ENCODE measurements at places on chromosomes 3 and 15.
A peak's percentile ranks its signal among the peaks of the same experiment; 100 is the strongest.

DNA sequence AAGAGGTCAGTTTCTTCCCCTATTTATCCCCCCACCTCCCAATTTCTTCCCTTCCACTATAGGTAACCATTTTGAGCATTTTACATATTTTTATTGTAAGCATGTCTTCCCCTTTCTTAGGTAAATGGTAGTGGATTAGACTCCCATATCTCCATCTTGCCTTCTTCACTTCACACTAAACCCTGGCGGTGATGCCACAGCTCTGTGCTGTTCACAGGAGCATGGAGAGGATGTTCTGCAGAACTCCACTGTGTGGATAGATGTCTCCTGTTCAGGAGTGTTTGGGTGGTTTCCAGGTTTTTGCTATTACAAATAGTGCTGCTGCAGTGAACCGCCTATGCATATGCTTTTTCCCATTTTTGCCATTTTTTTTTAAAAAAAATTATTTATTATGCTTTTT, 182.7 kb downstream of the NSMCE3 start:
- no peak for DNase-seq

DNA sequence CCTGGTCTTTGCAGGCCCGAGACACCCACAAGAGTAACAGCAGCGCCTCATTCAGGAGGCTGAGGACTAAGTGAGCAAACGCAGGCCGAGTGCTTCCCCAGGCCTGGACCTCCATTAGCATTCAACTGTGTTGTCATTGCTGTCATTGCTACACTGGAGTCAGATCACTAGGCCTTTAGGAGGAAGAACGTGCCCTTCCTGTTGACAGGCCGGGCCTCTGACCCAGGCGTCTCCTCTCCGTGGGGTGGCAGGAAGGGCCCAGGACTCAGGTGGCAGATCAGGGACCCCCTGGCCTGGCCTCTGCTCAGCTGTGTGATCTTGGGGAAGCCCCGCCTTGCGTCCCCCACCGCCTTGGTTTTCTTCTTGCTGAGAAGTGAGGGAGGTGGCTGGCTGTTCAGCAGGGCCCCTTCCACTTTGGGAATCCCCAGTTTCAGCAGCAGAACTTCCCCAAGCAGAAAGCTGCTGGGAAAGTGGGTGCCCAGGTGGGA, 19.1 kb downstream of the ZDHHC19 start:
- DNase-seq, result peak; percentile 47

- no peak for DNase-seq
These were observed 46.9 kb upstream of the FGD5 start for GRCh38 chr3:14771593-14772497.

DNA sequence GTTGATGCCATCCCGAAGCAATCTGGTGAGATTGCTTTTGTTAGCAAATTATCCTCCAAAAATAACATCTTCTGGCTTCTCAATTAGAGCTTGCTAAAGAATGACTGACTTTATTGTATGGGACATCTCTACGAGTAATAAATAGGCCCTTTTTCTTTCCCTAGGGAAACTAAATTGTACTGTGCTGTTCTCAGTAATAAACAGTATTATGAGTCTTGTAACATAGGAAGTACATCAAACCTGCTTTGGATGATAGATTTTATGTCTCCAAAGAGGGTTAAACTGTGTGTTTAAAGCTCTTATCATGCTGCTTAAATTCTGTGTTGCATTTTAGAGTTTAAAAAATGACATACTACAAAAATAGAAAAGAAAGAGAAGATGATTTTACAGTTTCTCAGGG, 153.4 kb upstream of the THRB start:
- DNase-seq, result no peak

- DNase-seq, result peak; percentile 5
These were observed 179.7 kb upstream of the LPP start for GRCh38 chr3:187973977-187974870.

- DNase-seq, result no peak
These were observed 162.4 kb downstream of the PLCL2 start for GRCh38 chr3:17047162-17047561.

DNA sequence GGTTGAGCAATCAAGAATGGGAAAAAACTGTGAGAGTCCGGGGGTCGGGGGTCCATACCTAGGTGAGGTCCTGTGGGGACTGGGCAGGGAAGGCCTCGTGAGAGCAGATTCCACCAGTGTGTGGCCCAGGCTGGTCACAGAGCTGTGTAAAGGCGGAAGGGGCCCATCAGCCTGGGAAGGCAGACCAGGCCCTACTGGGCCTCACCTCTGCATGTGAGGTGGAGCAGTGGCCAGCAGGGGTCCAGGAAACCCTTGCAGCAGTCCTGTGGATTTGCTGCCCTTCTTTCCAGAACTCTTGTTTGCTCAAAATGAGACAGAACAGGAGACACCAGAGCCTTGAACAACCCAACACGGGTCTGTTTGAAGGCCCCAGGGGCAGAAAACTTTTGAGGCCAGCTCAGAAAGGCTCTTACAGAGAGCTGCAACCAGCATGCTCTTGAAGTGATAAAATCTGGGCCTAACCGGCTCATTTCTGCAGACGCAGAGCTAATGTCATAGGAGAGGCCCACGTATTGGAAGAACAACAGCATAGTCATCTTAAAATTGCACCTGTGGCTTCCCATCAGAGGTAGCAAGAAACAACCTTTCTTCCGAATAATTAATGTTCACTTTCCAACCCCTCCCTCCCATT, 30.3 kb upstream of the HHATL start:
- DNase-seq, result no peak

GRCh38 chr3:169907476-169907875, 3.9 kb upstream of the SAMD7 start:
- DNase-seq, result no peak

GRCh38 chr15:38208206-38208605, 44.4 kb upstream of the SPRED1 start:
- no peak for DNase-seq

DNA sequence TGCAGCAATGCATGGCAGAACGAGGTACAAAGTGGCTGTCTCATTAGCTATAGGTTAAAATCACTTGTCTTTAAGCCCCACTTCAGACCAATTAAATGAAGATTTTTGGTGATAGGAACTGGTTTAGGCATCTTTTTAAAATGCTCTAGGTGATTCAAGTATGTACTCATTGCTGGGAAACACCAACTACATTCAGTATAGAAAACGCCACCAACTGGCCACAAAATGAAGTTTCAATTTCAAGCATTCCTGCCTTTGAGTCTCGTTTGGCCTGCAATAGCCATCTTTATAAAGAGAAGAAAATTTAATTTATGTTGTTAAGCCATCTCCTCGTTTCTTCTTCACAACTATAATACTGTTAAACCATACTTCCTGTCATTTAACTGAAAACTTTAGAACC, 587.9 kb downstream of the GBE1 start:
- no peak for DNase-seq

DNA sequence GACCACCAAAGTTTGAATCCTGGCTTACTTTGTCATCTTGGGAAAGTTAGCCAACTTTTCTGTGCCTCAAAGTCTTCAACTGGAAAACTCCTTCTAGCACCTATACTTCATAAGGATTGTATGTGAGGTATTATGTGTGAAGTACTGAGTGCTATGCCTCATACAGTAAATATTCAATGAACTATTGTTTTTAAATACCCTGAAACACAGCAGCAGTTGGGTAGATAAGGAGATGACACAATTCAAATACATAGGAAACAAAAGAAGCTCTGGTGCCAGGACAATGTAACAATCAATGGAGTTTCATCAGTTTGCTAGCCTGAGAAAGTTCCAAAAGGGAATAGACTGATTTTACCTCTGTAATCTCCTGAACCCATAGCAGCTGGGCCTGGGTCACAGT, 43.3 kb downstream of the TUBGCP4 start:
- no peak for DNase-seq

DNA sequence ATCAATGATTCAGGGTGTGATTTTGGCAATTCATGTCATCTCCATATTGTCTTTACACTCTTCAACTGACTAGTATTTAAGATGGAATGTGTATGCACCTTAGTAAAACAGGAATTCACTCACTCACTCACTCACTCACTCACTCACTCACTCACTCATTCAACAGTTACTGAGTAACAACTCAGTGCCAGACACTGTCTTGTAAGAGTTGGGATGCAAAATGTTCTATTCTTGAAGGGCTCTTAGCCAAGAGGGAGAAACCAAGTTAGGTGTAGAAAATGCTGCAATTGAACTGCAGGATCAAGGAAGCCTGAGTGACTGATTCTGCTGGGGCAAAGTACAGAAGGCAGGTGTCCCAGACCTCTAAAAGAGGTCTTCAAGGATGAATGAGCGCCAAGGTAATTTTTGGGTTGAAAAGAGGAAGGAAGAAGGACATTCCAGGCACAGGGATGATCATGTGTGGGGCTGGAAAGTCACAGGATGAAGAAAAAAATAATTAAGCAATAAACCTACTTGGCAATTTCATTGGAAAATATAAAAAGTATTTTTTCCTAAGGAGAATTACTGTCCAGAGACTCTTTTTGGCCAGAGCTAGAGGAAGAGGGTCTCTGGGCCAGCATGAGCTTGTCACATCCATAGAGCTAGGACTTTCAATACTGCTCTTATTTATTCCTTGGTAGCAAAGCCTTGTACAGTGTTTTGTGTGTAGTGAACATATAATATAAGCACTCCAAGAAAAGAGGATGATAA, 58.9 kb upstream of the ETV5 start:
- DNase-seq, result no peak

- DNase-seq, result peak; percentile 77
These were observed 437 bp downstream of the KLF13 start for GRCh38 chr15:31326875-31327668.

DNA sequence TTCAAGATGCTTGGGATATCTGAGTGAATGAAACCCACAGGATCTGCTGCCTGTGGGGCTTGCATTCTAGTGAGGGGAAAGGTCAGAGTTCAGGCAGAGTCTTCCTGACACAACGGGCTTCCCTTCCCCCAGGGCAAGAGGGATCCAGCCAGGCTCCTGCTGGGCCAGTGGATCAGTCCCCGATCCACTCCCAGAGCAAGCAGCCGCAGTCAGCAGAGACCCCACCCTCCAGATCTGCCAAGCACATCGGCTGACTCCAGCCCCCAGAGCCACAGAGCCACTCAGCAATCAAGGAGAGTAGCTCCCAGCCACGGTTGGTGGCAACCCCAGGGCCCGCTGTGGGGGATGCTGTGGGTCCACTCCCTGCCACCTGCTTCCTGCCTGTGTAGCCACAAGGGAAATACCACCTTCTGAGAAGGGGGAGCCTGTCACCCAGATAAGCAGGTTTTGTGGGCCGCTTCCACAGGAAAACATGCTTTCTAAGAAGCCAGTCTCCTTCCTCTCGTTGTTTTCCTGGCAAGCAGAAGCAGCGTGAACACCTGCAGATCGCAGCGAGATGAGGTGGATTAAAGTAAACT, 44.9 kb downstream of the CPN2 start:
- DNase-seq, result peak; percentile 63

- DNase-seq, result no peak
These were observed 551.7 kb downstream of the NR2F2 start for GRCh38 chr15:96882121-96882772.

DNA sequence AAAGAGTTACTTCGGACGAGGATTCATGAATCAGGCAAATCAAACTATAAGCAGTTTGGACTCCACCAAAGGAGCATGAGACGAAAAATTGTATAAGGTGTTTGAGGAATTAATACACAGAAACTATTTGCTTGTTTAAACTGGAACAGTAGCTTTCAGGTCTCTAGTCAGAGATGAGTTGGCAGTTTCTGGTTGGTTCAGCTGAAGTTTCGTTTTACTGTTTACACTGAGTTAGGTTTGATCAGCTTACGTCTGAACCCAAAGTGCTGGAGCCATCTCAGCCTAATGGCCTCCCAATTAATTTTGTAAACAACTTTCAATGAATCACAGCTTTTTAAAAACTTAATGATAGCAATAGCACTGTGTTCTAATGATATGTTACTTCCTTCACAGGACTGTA, 703.7 kb downstream of the NLGN1 start:
- DNase-seq, result no peak

DNA sequence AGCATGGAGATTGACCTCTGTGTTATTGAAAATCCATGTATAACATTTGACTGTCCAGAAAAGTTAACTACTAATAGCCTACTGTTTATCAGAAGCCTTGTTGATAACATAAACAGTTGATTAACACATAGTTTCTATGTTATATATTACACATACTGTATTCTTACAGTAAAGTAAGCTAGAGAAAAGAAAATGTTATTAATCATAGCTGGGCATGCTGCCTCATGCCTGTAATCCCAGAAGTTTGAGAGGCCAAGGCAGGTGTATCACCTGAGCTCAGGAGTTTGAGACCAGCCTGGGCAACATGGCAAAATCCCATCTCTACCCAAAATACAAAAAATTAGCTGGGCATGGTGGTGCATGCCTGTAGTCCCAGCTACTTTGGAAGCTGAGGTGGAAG, 163.3 kb downstream of the EPHA6 start:
- no peak for DNase-seq

- no peak for DNase-seq
These were observed 34.4 kb upstream of the TBC1D21 start for GRCh38 chr15:73838831-73839426.

DNA sequence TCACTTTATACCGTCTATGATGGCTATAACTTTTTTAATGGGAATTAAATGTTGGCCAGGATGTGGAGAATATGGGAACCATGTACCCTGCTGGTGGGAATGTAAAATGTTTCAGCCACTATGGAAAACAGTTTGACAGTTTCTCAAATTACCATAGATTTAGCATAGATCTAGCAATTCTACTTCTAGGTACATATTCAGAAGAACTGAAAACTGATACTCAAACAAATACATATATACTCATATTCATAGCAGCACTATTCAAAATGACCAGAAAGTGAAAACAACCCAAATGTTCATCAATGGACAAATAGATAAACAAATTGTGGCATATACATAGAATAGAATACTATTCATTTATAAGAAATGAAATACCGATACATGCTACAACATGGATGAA, 539.4 kb downstream of the IGSF11 start:
- DNase-seq, result no peak

DNA sequence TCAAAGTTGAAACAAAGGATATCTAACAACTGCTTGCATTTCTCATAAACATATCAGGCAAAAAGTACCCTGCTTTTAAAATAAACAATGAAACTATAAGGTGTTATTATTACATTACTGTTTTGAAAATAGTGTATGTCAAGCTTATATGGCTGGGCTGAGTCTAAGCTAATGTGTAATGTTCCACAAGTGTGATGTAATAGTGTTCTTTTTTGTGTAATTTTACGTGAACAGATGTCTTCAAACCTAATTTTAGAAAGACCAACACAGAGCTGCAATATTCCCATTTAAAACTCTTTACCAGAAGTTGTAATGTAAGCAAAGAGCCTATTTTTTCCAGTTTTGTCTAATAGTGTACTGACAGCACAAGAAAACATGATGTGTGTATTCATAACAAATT, 34.0 kb downstream of the MINDY2 start:
- DNase-seq, result no peak

- DNase-seq, result no peak
These were observed 56.6 kb downstream of the P3H2 start for GRCh38 chr3:190064112-190064511.

DNA sequence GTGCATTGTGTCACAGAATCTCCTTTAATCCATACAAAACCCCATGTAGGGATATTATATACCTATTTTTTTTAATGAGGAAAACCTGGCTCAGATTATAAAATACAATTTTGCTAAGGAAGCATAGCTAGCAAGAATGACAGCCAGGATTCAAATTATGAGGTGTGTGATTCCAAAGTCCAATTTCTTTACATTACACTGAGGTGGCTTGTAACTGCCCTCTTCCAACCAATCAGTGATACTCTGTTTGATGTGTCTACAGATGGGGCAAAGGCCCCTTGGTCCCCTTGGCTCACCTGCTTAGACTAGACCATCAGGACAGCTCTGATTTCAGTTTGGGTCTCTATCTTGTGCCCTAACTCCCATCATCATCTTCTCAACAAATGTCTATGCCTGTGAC, 120.3 kb upstream of the ADAMTS9 start:
- DNase-seq, result no peak

- no peak for DNase-seq
These were observed 22.0 kb downstream of the CGNL1 start for GRCh38 chr15:57398336-57398735.

Measured in CD4-positive, alpha-beta T cell treated with Interleukin-6 at 100 ng/mL for 8 hours (primary cell).